ENCODE measurements at places on chromosomes 16 and 17.

DNA sequence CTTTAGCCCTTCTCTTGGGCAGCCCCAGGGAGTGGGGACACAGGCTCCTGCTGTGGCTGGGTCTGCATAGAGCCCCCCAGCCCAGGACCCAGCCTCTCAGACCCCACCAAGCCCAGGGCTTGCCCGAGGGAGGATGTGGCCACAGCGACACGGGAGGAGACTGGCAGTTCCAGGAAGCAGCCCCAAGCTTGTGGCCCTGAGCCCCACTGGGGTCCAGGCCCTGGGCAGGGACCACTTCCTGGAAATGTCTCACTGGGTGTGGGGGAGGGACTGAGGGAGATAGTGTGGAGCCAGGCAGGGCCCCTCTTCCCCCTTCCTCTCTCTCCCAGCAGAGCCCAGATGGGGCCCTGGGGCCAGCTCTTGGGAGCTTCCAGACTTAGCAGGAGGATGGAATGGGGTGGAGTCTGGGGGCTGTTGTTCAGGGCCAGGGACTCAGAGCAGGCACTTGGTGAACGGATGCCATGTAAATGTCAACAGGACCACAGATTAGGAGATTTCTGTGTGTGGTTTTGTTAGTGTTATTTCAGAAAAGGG lies 35.3 kb downstream of the ADGRG5 start:
- DNase-seq, result no peak

DNA sequence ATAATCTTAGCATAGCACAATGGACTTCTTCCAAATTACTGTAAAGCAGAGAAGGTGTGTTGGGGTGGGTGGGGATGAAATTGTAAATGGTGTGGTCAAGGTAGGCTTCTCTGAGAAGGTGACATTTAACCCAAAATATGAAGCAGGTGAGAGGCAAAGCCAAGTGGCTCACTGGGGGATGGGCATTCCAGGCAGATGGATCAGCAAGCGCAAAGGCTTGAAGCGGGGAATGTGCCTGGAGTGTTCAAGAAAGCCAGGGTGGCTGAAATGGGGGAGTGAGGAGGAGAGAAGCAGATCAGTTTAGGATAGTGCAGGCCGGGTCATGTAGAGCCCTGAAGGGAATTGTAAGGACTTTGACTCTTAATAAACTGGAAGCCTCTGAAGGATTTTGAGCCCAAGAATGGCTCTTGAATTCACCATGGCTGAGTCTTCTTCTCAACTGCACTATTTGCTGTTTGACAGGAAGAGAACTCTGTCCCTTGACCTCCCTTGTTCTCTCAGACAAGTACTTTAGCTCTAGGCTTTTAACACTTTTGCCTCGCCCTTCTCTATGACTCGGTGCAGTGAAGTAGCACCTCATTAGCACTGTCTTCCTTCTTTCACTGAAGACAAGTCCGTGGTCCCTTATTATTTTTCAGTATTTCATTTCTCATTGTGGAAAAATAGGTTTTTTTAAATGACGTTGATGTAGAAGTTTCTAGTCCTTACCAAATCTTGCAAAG lies 14.7 kb downstream of the CACNG3 start:
- no peak for DNase-seq

DNA sequence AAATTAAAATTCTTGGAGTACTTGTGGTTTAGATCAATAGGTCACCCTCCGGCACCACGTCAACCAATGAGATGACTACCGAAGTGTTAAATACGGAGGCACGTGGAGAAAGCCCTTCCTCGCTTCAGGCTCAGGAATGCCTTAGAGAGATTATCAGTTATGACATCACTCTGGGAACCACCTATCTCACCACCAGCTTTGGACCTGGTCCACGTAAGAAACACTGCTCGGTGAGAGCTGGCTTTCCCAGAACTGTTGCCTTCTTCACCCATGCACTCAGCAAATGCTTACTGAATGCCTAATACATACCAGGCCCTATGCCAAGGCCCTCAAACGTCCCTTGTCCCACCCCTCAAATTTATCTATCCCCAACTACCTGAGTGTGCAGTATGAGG lies 71.3 kb downstream of the SMG6 start:
- no peak for DNase-seq

GRCh38 chr17:48051706-48052486 lies 3.7 kb downstream of the NFE2L1 start:
- no peak for DNase-seq

DNA sequence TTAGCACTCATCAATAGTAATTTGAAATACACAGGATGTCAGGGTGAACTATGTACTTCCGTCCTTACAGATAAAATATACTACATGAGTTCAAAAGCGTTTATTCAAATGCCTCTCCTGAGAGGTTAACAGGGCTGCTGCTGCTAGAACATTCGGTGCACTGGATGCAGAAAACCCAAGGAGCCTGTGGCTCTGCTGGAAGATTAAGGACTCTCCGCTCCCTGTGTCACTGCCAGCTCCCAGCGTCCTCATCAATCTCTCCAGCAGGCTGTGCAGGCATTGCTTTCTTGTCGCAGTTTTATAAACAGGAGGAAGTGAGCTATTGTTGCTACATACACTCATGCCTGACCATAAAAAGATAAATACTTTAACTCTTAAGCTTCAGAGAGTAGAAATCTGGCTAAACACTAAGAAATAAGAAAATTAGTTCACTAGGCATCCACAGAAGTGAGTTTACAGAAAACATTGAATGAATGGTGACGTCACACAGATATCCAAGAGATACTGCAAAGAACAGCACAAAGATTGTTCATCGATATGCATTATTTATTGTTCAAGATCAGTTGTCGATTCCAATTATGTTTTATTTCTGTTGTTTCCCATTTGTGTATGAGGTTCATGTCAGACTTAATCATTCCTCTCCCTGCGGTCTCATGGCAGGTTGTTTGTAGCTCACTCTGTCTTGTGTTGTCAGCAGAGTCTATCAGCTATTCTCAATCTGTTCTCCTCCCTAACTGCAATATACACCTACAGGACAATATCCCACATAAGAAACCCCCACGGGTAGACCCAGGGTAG lies 127.9 kb upstream of the MON1B start:
- DNase-seq, result no peak

DNA sequence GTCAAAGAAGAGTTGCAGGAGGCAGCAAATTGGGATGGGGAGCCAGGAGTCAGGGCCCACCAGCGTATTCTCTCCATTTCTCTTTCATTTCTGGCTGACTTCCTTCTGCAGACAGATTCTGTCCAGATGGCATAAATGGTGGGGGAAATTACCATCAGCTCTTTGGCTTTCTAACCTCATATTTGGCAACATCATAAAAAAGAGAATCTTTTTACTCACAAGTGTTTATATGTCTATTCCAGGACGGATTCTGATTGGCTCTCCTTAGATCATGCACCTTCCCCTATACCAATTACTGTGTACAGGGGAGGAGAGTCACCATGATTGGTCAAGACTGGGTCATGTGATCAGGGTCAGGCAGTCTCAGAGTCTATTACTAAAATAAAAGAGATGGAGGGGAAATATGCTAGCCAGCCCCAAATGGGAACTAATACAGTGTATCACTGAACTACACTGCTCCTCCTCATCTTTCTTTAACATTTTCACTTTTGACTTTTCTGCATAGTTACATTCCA lies 537.1 kb upstream of the EEF2KMT start:
- DNase-seq, result no peak

DNA sequence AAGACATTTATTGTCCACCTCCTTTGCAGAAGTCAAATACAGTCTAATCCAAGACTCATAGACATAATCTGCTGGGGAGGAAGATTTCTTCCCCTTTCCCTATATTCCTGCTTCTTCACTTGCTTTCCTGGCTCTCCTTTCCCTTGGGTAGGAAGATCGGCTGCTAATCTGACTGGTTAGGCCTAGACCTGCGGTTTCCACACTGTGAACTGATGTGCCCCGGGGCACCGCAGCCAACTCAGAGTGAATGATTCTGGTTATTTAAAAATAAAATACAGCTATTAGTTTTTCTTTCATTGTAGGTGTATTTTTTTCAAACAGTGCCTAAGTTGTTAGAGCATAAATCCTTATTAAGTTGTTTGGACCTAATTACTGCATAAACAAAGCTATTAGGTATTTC lies 78.9 kb downstream of the DNAH3 start:
- DNase-seq, result no peak

DNA sequence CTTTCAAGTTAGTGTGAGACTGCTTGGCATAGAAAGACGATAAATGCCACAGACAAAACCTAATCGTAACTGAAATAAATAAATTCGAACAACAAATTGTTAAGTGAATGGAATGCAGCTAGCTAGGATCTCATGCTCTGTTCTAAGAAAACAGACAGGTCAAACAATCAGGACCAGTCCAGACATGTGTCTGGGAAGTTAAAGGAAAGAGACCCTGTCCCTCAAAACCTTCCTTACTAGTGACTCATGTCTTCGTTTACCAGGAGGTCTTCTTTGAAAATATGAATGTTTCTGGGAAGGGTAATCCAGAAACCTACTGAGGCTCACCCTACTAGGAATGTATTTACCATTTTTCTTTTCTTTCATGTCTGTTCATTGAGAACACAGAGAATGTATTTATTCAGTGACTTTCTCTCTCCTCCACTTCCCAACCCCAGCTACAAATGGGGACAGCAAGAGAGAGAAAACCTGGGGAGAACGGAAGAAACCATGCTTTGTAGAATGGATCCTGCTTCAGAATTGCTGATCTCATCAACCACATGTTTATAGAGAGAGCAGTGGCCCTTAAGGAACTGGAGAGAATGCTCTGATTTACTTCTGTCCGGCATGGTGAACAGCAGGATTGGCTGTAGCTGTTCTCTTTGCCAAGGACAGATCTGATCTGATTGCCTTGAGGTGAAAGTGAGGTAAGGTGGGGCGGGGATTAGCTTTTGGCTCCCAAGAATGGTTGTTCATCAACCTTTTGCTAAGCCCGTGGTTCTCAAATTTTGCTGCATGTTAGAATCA lies 39.4 kb upstream of the DHX8 start:
- DNase-seq, result no peak

- DNase-seq, result no peak
These were observed 392.9 kb upstream of the EEF2KMT start for GRCh38 chr16:5490499-5490898.

DNA sequence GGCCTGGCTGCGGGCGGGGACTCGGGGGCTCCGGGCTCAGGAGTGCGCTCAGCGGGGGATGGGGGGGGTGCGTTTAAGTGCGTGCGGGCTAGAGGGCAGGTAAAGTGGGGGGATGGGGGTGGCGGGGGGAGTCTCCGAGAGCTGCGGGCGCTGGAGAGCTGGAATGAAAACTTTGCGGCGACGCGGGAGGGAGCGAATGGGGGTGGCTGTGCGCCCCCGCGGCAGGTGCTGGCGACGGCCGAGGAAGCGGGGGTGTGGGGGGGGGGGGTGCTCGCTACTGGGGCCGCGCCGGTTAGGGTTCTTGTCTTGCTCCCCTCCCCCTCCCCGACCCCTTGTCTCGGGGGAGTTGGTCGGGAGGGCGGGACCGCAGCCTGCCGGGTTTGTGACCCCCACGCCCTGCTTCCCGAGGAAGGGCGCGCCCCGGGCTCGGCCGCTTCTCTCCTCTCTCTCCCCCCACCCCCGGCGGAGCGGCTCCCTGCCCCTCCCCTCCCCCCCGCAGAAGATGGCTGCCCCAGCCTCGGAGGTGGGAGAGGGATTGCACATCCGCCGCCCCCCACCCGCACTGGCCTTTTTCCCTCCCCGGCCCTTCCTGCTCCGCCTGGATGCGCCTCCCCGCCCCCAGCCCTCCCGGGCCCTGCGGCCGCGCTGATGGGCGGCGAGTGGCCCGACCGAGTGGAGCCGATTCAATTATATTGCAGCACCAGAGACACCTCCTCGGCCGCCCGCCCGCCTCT lies 649 bp downstream of the GSE1 start:
- no peak for DNase-seq

DNA sequence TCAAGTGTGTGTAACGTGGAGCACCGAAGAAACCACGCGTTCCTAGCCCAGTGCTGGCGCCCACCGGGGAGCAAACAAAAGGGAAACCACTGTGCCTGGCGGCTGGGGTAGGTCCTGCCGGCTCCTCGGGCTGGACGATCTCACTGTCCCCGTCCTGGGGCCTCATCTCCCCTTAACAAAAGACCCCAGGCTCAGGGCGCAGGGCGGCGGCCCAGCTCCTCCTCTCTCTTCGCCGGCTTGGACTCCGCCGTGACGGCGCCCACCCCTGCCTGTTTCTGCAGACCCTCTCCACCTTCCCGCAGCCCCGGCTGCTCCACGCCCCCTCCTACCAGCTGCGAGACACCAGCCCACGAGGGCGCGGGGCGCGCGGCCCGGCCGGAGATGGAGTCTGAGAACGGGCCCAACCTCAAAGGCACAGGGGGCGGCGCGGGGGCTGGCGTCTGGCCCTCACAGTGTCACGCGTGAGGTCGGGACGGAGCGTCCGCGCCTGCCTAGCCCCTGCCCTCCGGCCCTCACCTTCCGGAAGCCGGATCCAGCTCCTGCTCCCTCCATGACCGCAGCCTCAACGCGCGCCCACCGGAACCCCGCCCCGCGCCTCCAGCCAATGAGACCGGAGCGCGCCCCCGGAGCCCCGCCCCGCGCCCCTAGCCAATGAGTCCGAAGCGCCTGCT lies at the start of gene CENPX:
CENPX (minus strand) TSS at position 569 of the 671 bp plus-strand sequence; CDS start at position 552, 17 bp downstream.
- DNase-seq, result no peak

GRCh38 chr17:59165933-59166342 lies 10.4 kb downstream of the PRR11 start:
- DNase-seq, result no peak

GRCh38 chr17:29076722-29077121 lies 33.8 kb downstream of the PIPOX start:
- DNase-seq, result no peak

GRCh38 chr17:68482576-68483041 lies 25.3 kb upstream of the WIPI1 start:
- DNase-seq, result no peak

GRCh38 chr16:14292051-14292825 lies 221.1 kb downstream of the MRTFB start:
- no peak for DNase-seq

DNA sequence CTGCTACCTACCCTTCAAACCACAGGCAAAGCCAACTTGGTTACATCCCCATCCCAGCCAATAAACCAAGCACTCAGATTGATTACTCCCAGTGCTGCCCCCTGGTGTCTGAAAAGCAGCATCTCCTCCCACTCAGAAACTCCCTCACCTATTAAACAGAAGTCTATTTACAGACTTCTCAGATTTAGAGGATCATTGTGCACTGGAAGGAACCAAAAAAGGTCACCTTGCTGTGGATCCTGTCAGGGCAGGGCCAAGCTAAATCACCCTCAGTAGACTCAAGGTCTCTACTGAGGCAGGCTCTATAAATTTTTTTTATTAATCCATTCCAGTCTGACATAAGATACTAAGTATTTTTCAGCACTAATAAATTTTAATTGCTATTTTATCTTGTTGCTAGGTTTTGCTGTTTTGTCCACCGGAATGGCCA lies 17.6 kb downstream of the HIGD1B start:
- peak; percentile 45 for DNase-seq

DNA sequence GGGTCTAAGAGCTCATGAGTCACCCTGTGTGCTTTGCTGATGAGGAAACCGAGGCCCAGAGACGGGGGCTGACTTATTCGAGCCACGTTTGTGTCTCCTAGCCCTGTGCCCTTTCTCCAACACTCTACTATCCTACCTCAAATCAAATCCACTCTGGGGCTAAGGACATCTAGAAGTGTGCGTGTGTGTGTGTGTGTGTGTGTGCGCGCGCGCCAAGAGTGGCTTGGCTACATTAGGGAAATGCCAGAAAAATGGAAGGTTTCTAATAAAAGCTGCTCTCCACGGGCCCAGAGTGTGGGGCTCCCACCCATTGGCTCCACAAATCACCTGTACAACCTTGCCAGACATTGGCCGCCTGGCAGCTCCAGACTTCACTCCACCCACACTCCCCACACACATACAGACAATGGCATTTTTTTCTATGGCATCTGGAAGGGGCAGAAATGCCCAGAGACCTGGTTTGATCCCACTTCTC lies 30.3 kb upstream of the PHOSPHO1 start:
- no peak for DNase-seq

- no peak for DNase-seq
These were observed 17.8 kb downstream of the TMEM11 start for GRCh38 chr17:21196126-21196525.
